ENCODE measurements at places on chromosomes 16 and 17. TPM values are rescaled to one million over a fixed set of nuclear protein-coding genes. Genes with fewer than 3 reads are reported as not detected.

The RAB26 gene
- 0.90 TPM for total RNA-seq

The TP53TG3F gene
- total RNA-seq = not detected

The TM4SF5 gene
- not detected for total RNA-seq

The CDRT15L2 gene
- not detected for total RNA-seq

The PPY gene
- total RNA-seq = not detected

The CA5A gene
- total RNA-seq = not detected

The ITGA2B gene
- total RNA-seq = under 0.01 TPM

The MAFG gene
- 19.6 TPM for total RNA-seq

The NPIPA7 gene
- 1.3 TPM for total RNA-seq

The ALDOA gene
- 496 TPM for total RNA-seq

The CCL8 gene
- not detected for total RNA-seq

The SMIM36 gene
- not detected for total RNA-seq

The NEURL4 gene
- 14.7 TPM for total RNA-seq

The SPATA22 gene
- total RNA-seq = not detected

The TBC1D3L gene
- 3.1 TPM for total RNA-seq

The DUSP3 gene
- total RNA-seq = 37.8 TPM

The NOD2 gene
- total RNA-seq = 11.6 TPM

The TEX14 gene
- total RNA-seq = under 0.01 TPM

The CSH2 gene
- not detected for total RNA-seq

The ENPP7 gene
- not detected for total RNA-seq

The ZFHX3 gene
- total RNA-seq = 3.1 TPM

The G6PC1 gene
- not detected for total RNA-seq

The ZG16 gene
- total RNA-seq = not detected

The COASY gene
- total RNA-seq = 9.0 TPM

The PLA2G10 gene
- not detected for total RNA-seq

The CYBA gene
- 181 TPM for total RNA-seq

The DCUN1D3 gene
- 14.0 TPM for total RNA-seq

The C16orf96 gene
- total RNA-seq = not detected

The GPR142 gene
- not detected for total RNA-seq

The CCL7 gene
- not detected for total RNA-seq

The PDIA2 gene
- not detected for total RNA-seq

The HSF5 gene
- under 0.01 TPM for total RNA-seq

The HSPB9 gene
- total RNA-seq = not detected

The DNAH9 gene
- total RNA-seq = under 0.01 TPM

The BAIAP3 gene
- 0.26 TPM for total RNA-seq
